SJSA1 (cell line): ENCODE measurements at places on chromosomes 5 and 9. TPM values are rescaled to one million over a fixed set of nuclear protein-coding genes. Genes with fewer than 3 reads are reported as not detected.

C5orf58 gene
- total RNA-seq, result not detected in 2 replicates

GRCh38 chr5:21701317-21701716 lies 1151.8 kb downstream of the CDH12 start:
- no peaks in the 10 kb centered on the region for H3K36me3 ChIP-seq
- H3K27ac ChIP-seq, result no peak overlapping the region
- peaks cover 4% of the 10 kb centered on the region for H3K27me3 ChIP-seq
- H3K4me1 ChIP-seq, result no peaks in the 10 kb centered on the region
- DNase-seq, result no peak
- H3K4me3 ChIP-seq, result no peak overlapping the region

DNA sequence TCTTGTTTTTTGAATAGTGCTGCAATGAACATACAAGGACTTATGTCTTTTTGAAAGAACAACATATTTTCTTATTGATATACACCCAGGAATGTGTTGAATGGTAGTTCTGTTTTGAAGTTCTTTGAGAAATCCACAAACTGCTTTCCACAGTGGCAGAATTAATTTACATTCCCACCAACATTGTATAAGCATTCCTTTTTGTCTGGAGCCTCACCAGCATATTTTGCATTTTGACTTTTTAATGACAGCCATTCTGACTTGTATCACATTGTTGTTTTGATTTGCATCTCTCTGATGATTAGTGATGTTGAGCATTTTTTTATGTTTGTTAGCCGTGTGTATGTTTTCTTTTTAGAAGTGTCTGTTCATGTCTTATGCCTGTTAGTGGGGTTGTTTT lies 524.9 kb downstream of the SEMA5A start:
- no peak overlapping the region for H3K4me3 ChIP-seq
- H3K27ac ChIP-seq, result no peak overlapping the region
- no peak for DNase-seq
- 0 out of 2 replicates have a peak, but pooled peaks cover under 1% of the 10 kb centered on the region for H3K4me1 ChIP-seq

DNA sequence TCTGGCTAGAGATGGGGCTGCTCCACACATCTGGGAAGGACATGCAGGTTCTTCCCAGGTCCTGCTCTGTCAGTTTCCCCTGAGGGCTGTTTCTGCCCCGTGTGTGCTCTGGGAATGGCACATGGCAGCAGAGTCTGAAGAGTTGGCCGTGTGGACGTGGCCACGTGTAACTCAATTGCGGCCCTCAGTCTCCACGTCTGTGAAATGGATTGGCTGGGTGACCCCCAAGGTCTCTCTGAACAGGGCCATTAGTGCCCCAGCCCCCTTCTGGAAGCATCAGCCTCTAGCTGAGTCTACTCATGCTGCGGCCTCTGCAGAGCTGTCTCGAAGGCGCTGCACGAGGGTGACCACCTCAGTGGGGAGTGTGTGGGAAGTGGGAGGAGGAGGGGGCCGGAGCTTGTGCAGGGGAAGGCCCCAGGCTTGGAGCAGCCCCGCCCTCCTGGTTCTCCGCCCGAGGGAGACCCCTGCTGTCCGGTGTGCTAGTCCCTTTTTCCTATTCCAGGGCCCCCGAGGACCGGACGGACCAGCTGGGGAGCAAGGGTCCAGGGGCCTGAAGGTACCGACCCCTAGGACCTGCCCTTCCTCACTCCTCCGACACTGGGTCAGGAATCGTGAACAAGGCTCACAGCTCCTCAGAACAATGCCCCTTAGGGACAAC lies 58.9 kb upstream of the ORM1 start:
- no peak for DNase-seq
- no peaks in the 10 kb centered on the region for H3K36me3 ChIP-seq

ECM2 gene
- total RNA-seq, result 2.2 and 4.9 TPM in 2 replicates

GRCh38 chr5:8613078-8613685 lies 744.2 kb downstream of the MTRR start:
- H3K27ac ChIP-seq, result no peak overlapping the region
- H3K36me3 ChIP-seq, result no peaks in the 10 kb centered on the region
- no peak overlapping the region for H3K4me3 ChIP-seq
- H3K4me1 ChIP-seq, result no peaks in the 10 kb centered on the region
- no peaks in the 10 kb centered on the region for H3K27me3 ChIP-seq
- no peak for DNase-seq

GRCh38 chr5:111299067-111299481 lies 74.9 kb downstream of the CAMK4 start:
- no peak for DNase-seq
- H3K4me1 ChIP-seq, result no peaks in the 10 kb centered on the region
- H3K36me3 ChIP-seq, result no peaks in the 10 kb centered on the region
- no peak overlapping the region for H3K27ac ChIP-seq
